ENCODE measurements at places on chromosomes 7 and 10.

- peak; percentile 28 for DNase-seq
These were observed 37.5 kb downstream of the AHCYL2 start for GRCh38 chr7:129262324-129262723.

GRCh38 chr10:117257721-117258120 is 16.8 kb downstream of the SLC18A2 start:
- DNase-seq: no peak

- DNase-seq: no peak
These were observed 625 bp downstream of the GIMAP2 start for GRCh38 chr7:150686030-150686631.

GRCh38 chr10:14652067-14652466 is 122.6 kb downstream of the FAM107B start:
- DNase-seq: no peak

DNA sequence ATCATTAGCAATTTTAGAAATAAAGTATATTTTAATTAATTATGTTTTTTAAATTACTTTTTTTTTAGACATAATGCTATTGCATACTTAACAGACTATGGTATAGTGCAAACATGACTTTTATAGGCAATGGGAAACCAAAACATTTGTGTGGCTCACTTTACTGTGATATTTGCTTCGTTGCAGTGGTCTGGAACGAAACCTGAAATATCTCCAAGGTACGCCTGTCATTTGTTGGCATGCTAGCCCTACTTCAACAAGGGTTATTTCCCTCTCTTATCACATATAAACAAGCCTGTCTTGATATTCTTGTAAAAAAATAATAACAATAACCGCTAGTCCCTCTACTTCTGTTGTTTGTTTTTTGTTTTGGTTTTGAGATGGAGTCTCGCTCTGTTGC is 74.2 kb downstream of the TYW1B start:
- no peak for DNase-seq

DNA sequence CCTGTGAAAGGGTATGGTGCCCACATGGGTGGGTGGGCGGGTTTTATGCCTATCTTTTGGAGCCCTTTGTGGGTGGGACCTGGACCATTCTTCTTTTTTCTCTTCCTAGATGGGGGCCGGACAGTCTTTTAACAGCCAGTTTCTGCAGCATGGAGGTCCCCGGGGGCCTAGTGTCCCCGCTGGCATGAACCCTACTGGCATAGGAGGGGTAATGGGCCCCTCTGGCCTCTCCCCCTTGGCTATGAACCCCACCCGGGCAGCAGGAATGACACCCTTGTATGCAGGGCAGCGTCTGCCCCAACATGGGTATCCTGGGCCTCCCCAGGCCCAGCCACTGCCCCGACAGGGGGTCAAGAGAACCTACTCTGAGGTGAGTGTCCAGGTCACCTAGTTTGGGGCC is 9.1 kb downstream of the ZMIZ2 start:
- DNase-seq: no peak

GRCh38 chr7:3021825-3022224 is 21.8 kb downstream of the CARD11 start:
- DNase-seq: no peak

DNA sequence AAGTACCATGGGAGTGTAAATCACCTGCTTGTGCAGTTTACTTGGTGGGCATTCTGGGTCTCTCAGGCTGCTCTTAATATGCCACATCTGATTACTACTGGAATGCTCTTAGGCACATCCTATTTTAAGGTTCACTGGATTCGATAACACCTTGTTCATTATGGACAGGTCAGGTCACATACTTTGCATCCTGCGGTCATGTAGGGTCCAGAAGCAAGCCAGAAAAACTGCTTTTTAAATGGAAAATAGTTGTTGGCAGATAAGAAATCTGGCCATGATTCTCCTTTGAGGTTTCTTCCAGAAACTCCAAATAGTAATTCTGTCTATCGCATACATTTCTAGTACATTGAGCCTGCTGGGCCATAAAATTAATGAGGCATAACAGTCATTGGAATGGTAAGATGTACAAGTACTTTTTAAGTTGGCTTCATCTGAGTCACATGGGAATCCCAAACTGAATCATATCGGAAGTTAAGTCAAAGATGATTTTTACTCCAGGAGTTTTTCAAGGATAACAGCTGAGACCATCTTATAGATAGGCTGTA is 371.9 kb downstream of the LRRTM3 start:
- DNase-seq: peak; percentile 2

DNA sequence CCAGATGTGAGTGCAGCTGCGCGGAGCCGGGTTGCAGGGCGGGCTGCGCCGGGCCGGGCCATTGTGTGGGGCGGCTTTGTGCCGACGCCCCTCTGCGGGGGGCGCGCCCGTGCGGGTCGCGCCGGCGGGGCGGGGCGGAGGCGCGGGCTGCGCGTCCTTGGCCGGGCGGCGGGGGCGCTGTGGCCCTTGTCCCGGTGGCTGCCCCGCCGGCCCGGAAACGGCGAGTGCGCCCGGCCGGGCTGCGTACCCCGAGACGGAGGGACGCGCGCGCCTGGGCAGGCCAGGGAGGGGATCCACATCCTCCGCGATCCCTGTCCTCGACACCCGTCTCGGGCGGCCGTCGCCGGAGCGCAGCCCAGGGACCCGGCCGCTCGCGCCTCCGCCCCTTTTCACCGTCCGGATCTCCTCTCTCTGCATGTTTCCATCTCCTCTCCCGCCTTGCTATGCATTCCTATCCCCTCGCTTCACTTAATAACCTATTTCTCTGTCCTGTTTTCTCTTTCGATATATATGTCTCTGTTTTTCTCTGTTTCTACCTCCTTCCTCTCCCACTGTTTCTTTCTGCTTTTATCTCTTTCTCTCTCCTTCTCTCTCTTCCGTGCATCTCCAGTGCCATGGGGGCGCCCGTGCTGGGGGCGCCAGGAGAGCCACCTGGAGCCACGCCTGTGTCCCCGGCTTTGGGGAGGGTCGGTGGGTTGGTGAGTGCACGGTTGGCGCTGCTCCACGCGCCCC is 765 bp downstream of the PFKFB3 start:
- DNase-seq: no peak

GRCh38 chr10:101745074-101745696 is 30.7 kb downstream of the FGF8 start:
- no peak for DNase-seq

GRCh38 chr10:22710139-22710745 is 4.1 kb downstream of the PIP4K2A start:
- no peak for DNase-seq

DNA sequence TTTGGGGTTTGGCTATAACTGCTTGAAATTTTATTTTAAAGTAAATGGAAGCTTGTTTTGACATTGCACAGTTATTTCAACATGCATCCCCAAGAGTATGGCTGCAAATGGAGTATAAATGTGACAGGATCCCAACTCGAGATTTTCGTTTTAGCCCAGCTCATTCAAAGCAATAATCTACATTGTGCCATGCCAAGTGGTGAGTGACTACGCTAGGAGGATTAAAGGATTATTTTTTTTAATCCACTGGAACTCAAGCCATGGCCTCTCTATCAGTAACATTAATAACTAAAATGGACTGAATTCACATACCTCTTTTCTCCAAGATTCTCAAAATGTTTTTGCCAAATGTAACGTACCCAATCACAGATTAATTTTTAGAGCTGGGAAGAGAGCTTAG is 60.6 kb upstream of the AUTS2 start:
- no peak for DNase-seq

DNA sequence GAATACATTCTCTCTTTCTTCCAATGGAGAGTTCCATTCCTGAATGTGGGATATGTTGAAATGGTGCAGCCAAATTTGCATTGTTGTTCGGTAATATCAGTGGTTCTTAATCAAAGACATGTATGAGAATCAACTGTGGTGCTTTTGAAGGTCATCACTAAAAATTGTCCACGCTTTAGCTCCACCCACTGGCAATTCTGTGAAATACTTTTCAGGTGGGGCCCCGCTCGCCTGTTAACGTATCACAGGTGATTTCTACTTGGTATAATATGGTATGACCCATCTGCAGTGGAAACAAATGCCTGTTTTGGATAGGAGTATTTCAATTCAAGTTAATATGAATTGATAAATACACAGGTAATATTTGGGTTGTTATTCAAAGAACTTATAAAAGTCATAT is 178.4 kb downstream of the NSUN6 start:
- DNase-seq: no peak

DNA sequence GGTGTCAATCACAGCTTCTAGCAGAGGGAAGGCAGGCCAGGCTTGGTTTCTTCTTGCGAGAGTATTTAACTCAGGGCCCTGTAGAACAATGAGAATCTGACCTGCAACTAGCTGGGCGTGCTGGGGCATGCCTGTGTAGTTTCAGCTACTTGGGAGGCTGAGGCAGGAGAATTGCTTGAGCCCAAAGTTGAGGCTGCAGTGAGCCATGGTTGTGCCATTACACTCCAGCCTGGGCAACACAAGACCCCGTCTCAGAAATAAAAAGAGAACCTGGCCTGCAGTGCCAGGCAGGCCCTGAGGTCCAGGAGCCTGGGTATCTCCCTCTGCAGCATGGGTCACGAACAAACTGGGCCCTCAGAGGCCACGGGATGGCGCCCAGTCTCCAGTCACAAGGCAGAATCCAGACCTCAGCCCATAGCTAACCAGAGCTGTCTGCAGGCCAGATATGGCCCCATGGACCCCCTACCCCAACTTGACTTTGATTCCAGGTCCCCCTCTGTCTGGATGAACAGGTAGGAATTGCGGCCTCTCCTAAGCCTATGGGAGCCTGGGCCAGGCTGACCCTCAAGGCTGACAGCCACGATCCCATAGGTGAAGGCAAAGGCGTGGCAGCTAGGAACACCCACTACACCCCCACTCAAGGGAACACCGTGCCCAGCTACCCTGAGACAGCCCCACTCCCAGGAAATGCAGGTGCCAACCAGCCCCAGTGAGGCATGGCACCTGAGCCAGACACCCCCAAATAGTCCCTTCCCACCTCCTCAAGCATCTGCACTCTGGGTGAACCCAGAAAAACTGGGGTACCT is 102.7 kb upstream of the TNRC18 start:
- no peak for DNase-seq

DNA sequence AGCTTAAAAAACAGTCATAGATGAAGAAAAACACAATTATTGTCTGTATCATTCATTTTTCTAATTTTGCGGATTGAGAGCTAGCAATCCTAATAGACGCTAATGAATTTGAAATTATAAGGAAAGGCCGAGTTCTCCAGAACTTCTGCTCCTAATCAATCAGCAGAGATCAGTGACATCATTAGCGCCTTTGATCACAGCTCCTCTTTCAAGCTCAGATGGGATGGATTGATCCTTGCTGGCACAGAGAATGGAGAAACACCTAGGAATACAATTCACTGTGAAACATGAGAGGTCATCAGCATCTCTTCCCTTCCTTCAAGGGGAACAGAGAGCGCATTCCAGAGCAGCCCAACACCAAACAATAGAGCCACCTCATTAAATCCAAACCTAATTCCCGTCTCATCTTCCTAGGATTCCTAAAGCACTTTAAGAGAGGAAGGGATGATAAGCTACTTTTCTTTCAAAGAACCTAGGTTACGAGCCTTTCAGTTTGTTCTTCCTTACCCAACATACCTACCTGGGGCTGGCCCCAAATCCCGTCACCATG is 24.4 kb downstream of the GLI3 start:
- no peak for DNase-seq

- peak; percentile 15 for DNase-seq
These were observed 26.1 kb downstream of the IL15RA start for GRCh38 chr10:5951167-5951711.

DNA sequence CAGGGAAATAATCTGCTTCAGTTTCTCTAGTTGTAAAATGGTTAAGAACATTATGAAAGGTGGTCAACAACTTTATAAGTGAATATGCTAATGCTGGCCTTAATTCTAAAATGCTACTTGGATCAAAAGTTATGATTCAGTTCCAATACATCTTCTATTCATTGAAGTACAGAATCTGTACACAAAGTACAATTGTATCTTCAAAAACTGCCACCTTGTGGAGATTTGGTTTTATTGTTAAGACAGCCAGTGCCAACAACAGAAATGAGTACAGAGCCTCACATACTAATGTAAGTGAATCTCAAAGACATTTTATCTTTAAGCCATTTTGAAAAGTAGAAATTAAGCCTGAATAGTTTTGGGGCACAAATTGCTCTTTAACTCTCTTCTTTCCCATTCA is 194.0 kb downstream of the CFTR start:
- DNase-seq: peak; percentile 44

- no peak for DNase-seq
These were observed 163.8 kb upstream of the KLF14 start for GRCh38 chr7:130897515-130898419.

GRCh38 chr10:133258818-133259601 is 17.7 kb downstream of the ADAM8 start:
- DNase-seq: peak; percentile 97

DNA sequence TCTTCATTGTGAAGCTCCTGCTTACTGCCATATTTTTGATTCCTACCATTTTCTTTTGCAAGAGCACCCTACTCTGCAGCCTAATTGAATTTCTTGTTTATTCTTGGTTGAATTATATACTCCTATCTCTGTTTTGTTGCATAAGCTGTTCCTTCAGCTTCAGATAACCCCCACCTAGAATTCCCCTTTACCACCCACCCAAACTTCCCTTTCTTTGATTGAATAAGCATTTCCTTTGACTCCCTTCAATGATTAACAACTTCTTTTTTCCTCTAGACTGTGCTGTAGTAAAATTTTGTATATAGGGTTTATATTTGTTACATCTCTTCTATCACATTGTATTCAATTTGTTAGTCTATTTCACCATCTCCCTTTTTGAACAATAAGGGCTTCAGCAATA is 168.1 kb downstream of the GPR37 start:
- no peak for DNase-seq

DNA sequence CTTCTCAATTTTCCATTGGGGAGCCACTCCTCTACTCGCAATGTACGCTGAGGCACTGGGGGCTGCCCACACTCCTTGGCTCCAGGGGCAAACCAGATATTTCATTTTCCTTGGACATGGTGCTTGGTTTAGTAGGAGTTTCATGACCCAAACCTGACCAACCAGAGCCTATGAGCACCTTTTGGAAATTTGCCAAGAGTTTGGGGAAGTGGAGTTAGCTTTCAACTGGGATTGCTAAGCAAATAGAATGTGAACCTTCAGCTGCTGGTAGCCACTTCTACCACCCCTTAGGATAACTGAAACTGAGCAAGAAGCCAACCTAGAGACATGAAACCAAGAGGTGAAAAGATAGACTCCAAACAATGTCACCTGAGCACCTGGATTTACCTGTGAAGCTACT is 74.9 kb upstream of the COL13A1 start:
- no peak for DNase-seq

Measured in fibroblast of upper back skin (primary cell).